Cortex of kidney (tissue), 1 donor: ENCODE measurements at places on chromosomes 5 and 9.

- DNase-seq, result no peak
These were observed 588.3 kb downstream of the EBF1 start for GRCh38 chr5:158511454-158511853.

DNA sequence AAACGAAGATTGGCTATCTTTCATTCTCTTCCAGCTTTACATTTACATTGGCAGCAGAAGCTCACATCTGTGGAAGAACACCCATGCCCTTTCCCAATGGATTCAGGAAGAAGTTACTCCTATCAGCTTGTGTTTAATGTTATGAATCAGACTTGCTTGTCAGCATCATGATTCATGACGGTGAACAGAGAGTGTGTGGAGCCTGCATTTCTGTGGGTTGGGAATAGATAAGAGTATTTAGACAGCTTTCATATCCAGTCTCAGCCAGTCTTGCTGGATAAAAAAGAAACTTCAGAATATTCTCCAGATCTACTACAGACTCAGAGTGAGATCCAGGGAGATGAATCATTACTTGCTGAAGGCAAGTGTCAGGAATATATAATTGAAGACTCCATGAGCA, 812.9 kb upstream of the ZNF608 start:
- DNase-seq, result no peak

DNA sequence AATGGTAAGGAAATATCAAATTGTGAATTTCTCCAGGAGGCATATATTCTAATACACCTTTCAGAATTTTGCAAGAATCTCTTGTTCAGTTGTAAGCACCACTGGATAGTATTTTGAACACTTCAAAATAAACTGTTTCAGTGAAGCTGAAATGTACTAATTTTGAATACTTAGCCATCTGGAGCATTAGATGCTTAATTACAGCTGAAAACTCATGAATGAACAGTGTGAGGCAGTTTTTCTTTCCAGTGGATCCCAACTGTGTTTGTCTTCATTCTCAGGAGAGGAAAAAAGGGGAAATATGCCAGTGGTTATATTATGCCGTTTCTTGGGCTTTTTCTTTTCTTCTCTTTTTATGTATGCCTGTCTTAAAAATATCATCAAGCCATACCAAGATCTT, 306.0 kb upstream of the SEMA6A start:
- no peak for DNase-seq

- DNase-seq, result no peak
These were observed 11.5 kb upstream of the FRMPD1 start for GRCh38 chr9:37639109-37639762.

DNA sequence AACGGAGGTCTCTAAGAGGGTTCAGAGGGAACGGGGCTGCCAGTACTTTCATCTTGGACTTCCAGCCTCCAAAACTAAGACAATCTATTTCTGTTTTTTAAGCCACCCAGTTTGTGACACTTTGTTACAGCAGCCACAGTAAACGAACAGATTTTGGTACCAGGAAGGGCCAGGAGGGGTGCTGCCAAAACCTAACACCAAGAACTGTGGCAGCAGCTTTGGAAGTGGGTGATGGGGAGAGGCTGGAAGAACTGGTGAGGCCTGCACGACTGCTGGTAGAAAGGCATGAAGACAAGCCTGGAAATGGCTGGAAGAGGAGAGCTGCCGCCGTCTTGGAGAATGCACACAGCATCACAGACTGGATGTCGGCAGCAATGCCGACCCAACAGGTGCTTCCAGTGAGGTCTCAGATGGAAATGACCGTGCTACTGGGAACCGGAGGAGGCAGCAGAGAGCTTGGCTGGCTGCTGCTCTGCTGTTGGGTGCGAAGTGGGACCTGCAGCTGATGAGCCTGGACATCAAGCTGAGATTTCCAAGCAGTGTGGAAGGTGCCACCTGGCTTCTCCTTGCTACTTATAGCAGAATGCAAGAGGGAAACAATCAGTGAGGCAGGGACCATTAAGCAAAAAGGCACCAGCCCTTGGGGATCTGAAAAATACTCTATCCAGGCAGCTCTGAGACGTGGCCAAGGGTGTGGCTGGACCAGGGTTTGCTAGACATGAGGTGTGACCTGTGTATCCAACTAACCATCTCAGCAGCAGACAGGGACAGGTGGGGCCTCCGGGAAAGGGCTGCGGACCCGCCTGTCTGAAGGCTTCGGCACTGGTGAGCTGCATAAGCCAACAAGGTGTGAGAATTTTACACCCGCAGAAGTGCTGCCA, 4.7 kb upstream of the TMEM210 start:
- DNase-seq, result no peak

DNA sequence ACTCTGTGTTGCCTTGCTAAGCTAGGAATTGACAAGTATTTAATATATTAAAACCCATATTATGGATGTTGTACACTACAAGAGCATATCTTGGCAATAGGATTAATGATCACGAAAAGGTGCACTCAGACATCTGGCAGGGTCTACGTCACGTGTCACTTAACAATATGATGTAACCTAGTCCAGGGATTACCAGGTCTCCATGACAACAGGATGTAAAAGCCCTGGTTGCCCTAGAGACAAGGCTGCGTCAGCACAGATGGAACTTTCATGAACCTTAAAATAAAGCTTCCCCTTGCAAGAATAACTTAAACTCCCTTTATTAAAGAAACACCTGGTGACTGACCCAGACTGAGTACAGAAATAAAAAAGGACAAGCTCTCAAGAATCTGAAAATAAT, 717.8 kb downstream of the CDH18 start:
- DNase-seq, result no peak

DNA sequence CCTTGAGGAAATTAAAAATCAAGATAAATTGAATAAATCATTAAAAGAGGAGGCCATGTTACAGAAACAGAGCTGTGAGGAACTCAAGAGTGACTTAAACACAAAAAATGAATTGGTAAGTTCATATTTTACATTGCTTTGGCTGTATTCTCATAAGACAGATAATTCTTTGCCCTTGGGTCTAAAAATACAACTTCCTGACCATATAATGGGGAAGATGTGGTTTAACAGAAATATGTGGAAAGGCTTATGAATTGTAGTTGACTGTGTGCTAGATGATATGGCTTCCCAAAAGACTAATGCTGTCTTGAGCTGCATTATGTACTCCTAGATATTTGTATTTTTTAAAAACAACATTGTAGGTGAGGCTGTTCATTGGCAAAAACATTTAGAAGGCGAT, 33.1 kb downstream of the CNTRL start:
- no peak for DNase-seq

GRCh38 chr5:36355516-36355915, 53.8 kb upstream of the RANBP3L start:
- no peak for DNase-seq

GRCh38 chr5:149724130-149724840, 5.8 kb upstream of the PPARGC1B start:
- no peak for DNase-seq

GRCh38 chr5:38608874-38609273, 52.4 kb upstream of the LIFR start:
- no peak for DNase-seq

DNA sequence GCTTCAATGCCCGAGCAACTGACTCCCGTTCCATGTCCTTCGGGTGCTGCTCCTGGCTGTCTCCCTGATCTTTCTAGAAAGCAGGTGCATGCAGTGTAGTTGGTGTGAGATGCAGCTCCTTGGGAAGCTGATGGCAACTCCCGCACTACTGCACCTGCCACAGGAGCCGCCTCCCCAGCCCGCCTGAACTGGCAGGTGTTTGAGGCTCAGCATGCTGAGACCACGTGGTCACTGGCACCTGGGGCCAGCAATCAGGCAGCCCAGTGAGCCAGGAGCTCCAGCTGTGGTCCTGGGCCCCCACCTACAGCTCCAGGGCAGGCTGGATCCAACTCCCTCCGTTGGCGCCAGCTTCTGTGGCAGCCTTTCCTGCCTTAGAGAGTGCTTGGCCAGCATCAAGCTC, 111.5 kb downstream of the ICE1 start:
- no peak for DNase-seq

DNA sequence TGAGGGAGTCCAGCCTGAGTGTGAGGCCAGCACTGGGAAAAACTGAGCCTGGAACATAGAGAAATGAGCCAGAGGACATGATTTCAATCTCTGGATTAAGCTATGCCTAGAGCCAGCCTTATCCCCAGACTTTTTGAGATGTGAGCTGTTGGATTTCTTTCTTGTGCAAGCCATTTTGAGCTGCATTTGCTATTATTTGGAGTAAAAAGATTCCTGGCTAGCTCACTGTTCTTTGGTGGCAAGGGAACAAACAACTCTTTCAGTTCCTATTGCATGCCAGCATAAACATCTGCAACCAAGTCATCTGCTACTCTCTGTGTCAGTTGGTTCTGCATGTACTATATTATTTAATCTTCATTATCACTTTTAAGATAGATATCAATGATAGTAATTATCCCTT, 70.1 kb upstream of the MAN2A1 start:
- no peak for DNase-seq

GRCh38 chr5:150486402-150487198, 21.3 kb upstream of the NDST1 start:
- no peak for DNase-seq

GRCh38 chr5:141326088-141326854, 4.0 kb upstream of the PCDHGA1 start:
- DNase-seq, result no peak

DNA sequence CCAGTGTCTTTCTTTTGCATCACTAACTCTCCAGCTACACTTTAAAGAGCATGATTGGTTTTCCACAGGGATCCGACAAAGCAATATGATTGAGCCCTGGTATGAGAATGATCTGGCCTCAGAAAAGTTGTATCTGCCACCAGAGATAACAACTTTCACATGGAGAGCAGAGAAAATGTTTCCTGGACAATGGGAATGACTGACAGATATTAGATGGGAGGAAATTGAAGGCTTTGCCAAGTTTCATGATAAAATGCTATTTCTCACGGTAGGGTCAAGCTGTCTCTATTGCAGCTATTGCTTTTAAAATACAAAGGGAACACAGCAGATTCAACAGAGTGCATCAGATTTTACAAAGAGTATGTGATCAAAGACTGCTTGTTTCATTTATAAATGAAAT, 56.4 kb upstream of the GLIS3 start:
- no peak for DNase-seq

- no peak for DNase-seq
These were observed 2.6 kb upstream of the F2RL1 start for GRCh38 chr5:76816110-76816831.

DNA sequence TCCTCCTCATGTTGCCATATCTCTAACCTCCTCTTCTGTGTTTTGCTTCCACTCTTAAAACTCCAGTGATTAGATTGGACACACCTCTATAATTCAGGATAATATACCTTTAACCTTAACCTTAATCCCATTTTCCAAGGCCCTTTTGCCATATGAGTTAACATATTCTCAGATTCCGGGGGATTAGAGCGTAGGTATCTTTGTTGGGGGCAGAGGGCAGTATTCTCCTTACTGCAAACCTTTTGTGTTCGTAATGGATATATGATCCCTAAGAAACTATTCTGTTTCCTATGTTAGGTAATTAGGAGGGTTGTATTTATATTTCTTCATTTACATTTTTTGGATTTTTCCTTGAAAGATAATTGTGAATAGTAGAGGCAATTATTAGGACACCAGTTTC, 99.5 kb downstream of the VPS13A start:
- DNase-seq, result no peak

DNA sequence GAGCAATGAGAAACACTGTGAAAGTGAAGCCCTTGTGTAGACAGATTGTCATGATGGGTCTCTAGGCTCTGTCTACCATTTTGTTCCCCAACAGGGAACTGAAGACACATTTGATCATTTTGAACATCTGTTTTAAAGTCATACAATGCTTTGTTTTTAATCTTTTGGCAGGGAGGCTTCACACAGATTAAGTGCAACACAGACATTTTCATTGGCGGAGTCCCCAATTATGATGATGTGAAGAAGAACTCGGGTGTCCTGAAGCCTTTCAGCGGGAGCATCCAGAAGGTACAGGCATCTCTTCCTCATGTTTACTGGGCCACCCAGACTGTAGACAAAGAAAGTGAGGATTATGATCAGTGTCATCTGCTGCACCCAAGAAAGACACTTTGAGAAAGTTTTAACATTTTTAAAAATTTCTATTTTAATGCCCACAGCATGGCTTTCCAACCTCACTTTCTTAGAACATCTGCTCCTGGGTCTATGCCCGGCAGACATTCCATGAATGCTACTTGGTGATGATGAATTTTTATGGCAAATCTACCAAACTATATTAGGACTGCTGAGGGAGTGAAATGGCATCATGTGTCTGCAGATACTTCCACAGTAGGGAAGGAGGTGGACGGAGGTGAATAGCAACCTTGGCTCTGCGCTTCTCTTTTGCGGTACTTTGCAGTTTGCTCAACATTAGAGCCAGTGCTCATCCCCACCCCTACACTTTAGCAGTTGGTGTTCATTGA, 121.3 kb downstream of the LIFR start:
- no peak for DNase-seq

GRCh38 chr9:124164811-124165210, 92.9 kb upstream of the NEK6 start:
- no peak for DNase-seq

- DNase-seq, result no peak
These were observed 589 bp downstream of the CKS2 start for GRCh38 chr9:89311346-89312221.

DNA sequence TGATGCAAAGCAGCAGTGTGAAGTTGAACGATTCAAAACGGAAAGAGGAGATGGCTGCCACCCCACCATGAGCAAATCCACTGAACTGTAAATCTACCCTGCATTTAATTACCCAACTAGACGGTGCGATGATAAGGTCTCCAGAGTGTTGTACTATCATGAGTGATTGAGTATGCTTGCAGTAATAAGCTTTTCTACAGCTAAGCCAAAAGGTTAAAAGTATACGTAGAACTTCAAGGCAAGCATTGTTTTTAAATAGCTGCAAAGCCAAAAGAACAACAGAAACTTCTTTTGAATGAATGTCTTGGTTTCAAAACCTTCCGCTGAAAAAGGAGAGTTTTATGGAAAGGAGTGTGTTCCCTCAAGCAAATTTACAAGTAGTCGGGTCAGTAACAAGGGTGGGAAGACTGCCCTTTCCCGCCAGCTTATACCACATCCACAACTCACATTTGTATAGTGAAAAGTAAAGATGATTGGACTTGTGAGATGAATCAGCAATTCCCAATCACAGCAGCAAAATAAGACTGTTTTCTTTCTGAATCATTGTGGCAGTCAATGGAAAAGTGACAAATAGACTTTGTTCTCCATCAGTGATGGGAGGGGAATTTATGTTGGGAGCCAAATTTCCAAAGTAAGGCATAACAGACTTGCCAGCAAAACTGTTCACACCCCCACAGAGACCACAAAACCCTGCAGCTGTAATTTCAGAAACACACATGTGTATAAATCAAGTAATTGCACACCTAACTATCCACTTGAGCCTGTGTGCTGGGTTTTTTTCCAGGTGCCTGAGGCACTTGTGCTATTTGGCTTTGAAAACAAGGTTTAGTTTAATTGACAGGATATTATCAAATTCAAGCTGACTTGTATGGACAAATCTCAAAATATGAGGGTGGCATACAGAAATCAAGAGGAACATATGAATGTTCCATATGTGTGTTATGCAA, 407.7 kb upstream of the GRAMD2B start:
- no peak for DNase-seq
